Fibroblast of villous mesenchyme (primary cell): ENCODE measurements at places on chromosomes 3 and 15. TPM values are rescaled to one million over a fixed set of nuclear protein-coding genes. Genes with fewer than 3 reads are reported as not detected.

Gene GP5
- 0.32 TPM in 1 of 2 replicates, not detected in the other for total RNA-seq

Gene FBXL22
- 1.3 and 2.3 TPM in 2 replicates for total RNA-seq

Gene THSD4
- total RNA-seq: 60.2 and 76.4 TPM in 2 replicates

Gene KCNMB3
- total RNA-seq: 1.3 and 2.2 TPM in 2 replicates

Gene PRR20G
- not detected in 2 replicates for total RNA-seq

Gene NPAP1
- total RNA-seq: not detected in 2 replicates

Gene CCDC39
- under 0.01 TPM in 1 of 2 replicates, not detected in the other for total RNA-seq

Gene EOMES
- not detected in 2 replicates for total RNA-seq

Gene UBXN7
- 19.0 and 30.2 TPM in 2 replicates for total RNA-seq

Gene UBAP1L
- total RNA-seq: 1.7 and 2.3 TPM in 2 replicates
